ENCODE measurements at places on chromosomes 13 and 19.

GRCh38 chr13:20812890-20813289, 39.1 kb upstream of the EEF1AKMT1 start:
- DNase-seq, result no peak

GRCh38 chr13:109148243-109148642, 518.8 kb downstream of the MYO16 start:
- DNase-seq, result no peak

DNA sequence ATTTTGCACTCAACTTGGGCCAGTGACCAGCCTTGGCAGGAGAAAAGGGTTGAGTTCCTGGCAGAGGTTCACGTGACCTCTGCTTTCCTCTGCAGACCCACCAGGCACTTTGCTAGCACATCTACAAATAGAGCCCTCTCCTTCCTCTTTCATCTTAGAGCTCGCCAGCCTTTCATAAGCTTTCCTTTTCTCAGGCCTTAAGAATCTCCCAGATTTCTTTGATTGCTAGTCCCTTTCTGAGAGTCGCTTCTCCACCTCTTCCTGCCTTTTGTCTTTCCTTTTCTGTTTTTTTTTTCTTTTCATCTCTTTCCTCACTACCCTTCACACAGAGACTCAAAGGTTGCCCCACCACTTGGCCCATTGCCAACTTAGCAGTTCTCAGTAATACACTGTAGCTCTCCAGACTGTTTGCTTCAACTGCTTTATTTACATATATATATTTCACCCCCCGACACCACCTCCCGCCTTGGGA, 375.7 kb upstream of the SPRY2 start:
- DNase-seq, result no peak

DNA sequence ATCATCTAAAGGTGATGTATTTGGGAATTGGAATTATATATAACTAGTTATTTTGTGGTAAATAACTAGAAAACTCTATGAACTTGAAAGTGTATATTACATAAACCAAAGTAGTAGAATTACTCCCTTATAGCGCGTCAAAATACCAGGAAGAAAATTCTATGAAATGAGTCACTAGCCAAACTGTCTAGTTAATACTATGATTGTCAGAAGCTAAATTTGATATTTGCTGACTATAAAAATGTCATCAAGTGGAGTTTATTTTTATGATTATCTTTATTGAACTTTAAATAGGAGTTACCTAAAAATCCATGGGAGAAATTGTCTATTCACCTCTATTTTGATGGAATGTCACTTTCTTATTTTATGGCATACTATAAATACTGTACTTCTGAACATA, 100.6 kb downstream of the RNF17 start:
- no peak for DNase-seq

- no peak for DNase-seq
Observed at GRCh38 chr13:41611385-41611784, 154.0 kb downstream of the RGCC start.

DNA sequence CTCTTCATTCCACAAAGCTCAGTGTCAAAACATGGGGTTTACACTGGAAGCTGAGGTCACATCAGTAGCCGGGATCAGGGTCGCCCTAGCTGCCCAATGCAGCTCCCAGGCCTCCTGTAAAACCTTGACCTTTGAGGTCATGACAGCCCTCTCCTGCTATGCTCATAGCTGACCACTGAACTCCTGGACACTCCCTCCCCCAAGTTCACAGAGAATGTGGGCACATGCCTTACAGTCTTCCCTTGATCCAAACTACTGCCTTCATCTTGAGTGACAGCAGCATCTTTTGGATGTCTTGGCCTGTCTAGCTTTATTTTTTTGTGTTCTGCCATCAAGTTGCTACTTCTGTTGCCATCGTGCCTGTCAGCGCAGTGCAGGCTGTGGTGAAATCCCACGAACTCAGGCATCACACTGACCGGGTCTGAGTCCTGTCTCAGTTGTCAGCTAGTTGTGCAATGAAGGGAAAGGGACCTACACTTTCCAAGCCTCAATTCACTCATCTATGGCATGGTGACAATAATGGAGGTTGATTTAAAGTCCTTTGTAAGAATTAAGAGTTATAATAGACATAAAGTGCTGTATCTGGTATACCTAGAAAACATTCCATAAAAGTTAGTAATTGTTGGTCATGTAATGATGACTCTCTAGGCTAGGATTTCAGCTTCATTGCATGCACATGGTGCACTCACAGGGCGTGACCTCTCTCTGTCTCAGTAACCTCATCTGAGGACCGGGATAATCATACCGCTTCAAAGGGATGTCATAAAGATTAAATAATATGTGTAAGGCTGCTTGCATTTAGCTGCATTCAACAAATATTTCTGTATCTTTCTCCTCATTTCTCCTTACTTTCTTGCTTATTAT, 16.4 kb upstream of the ALOX5AP start:
- no peak for DNase-seq

DNA sequence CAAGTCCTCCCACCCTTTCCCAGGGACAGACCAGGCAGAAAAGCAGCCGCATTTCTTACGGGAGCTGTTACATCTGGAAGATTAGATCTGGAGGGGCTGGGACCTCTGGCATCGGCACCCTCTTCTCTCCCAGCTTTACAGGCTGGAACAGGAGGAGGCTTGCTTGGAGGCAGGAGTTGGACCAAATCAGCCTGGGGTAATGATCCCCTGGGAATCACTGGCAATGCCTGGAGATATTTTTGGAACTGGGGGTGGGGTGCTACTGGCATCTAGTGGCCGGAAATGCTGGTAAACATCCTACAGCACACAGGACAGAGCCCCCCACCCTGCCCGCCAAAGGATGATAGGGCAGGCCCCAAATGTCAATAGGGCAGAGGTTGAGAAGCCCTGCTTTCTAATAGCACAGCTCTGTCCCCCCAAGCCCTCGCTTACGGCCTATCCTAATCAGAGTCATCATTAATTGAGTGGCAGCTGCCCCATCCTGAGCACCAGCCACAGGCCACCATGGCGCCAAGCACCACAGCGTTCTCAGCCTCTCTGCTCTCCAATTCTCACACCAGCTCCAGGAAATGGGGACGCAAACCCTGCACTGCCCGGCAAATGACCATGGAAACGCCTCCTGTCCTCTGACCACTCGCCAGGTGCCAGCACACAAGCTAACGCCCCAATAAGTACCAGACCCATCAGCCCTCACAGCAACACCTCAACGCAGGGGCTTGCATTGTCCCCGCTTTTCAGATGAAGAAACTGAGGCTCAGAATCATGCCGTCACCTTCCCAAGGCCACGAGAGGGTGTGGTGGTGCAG, 20.6 kb downstream of the LRRC4B start:
- DNase-seq, result peak; percentile 14

DNA sequence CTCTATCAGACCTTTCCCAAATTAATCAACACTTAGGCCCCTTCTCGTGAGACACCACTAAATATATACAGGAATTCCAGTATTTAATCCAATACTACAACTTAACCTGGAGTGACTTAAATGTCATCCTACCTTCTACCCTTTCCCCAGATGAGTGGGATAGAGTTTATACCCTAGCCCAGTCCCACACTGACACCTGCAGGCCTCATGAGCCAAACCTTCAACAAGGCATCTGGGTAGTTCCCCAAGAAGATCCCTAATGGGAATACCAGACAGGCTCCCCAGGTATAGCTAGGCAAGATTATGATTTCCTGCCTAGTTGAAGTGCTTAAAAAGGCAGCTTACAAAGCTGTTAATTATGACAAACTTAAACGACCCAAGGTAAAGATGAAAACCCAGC, 15.9 kb downstream of the ZNF83 start:
- no peak for DNase-seq

- DNase-seq, result no peak
Observed at GRCh38 chr13:111370570-111371535, 50.4 kb downstream of the TEX29 start.

DNA sequence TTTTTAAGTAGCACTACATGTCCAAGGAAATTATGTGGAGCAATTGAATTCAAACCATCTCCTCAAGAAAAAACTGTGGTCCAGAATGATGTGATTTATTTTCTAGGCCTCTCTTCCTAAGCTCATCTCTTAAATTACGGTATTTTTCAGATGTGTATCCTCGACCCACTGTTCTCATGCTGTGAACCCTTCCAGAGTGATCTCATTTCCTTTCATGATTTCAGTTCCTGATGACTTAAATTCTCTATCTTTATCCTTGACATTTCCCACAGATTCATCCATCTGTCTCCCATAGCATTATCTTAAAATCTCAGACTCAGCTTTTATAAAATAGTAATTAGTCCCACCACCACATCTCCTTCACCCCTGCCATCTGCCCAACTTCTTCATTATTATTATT, 117.6 kb upstream of the SPRY2 start:
- DNase-seq, result no peak

DNA sequence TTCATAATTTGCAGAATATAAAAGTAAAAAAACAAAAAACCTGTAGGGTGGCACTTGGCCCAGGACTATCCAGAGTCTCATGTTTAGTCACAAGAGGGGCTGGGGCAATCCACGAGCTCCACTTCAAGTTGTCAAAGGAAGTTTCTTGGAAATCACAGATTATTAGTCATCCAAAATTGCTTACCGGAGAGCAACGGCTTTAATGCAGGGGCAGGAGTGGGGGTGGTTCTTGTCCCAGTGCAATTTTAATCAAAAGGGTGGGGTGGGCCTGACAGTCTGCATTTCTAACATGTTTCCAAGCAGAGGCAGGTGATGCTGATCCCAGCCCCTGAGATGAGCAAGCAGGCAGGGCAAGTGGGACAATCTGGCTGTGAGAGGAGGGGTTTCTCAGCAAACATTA, 233.9 kb downstream of the ABCC4 start:
- DNase-seq, result no peak

- no peak for DNase-seq
Observed at GRCh38 chr13:95570016-95570415, 17.5 kb downstream of the CLDN10 start.

- DNase-seq, result no peak
Observed at GRCh38 chr19:33438987-33439781, 65.7 kb downstream of the CEBPG start.

DNA sequence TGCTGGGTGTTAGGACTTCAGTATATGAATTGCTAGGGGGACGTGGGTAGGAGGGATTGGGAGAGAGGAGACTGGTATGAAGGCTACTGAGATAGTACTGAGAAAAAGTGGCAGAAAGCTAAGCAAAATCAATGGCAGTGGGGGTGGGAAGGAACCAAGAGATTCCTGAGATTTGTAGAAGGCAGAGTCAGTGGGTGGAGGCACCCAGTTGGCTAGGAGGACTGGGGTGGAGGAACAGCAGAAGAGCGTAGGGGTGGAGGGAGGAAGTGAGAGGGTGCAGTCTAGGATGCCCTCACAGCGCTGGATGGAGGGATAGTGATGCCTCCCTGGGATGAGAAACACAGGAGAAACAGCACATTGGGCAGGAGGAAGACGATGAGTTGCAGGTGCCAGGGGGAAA, 5.6 kb upstream of the MEDAG start:
- DNase-seq, result no peak

DNA sequence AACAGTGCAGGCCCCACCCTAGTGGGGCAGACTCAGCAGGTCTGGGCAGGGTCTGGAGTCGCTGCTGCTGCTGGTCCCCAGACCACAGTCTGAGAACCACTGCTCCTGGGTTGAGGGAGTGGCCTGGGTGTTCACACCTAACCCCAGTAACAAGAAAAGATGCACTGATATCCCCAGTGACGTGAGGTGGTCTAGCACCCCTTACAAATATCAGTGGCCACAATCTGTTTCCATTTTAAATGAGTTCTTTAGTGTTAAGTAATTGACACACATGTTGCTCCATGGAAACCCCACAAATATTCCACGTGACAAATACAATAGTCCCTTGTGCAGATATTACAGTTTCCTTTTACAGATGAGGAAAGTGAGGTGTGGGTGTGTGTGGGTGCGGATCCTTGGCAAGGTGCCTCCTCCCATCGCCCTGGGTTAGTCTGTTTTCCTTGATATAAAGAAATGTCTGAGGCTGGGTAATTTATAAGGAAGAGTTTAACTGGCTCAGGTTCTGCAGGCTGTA, 96.3 kb upstream of the GPR183 start:
- no peak for DNase-seq

- DNase-seq, result no peak
Observed at GRCh38 chr13:109939180-109939579, 152.8 kb upstream of the IRS2 start.

DNA sequence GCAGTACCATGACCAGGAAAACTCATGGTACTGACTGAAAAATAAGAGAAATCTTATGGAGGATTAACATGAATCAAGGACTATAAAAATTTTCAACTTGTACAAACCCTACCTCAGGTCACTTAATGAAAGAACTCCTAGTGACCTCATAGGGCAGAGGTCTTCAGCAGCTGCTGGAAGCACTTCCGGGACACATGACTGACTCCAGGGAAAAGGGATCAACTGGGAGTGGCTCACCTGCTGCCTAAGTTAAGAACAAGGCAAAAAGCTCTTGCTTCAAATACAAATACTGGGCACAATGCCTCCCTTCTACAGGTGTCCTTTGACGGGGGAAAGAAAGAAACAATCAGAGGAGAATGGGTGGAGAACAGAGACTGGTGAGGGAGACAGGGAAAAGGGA, 18.6 kb downstream of the DOCK9 start:
- DNase-seq, result no peak

- DNase-seq, result no peak
Observed at GRCh38 chr13:59991395-59991794, 172.3 kb downstream of the DIAPH3 start.

DNA sequence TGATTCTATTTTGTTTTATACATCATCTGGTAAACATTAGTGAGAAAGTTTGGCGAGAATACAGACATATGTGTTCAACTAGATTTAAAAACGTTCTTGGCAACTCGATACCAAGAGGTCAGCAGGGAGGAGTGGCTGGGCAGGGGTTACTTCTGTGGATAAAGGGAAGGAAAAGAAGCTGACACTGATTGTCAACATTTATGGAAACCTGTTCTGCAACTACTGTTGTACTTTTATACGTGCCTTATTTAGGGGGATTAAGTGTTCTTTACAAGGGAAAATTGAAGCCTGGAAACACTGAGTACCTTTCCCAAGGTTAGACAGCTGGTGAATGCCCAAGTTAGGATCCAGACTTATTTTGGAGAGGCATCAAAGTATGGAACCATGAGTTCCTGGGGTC, 65.0 kb downstream of the MTUS2 start:
- no peak for DNase-seq

DNA sequence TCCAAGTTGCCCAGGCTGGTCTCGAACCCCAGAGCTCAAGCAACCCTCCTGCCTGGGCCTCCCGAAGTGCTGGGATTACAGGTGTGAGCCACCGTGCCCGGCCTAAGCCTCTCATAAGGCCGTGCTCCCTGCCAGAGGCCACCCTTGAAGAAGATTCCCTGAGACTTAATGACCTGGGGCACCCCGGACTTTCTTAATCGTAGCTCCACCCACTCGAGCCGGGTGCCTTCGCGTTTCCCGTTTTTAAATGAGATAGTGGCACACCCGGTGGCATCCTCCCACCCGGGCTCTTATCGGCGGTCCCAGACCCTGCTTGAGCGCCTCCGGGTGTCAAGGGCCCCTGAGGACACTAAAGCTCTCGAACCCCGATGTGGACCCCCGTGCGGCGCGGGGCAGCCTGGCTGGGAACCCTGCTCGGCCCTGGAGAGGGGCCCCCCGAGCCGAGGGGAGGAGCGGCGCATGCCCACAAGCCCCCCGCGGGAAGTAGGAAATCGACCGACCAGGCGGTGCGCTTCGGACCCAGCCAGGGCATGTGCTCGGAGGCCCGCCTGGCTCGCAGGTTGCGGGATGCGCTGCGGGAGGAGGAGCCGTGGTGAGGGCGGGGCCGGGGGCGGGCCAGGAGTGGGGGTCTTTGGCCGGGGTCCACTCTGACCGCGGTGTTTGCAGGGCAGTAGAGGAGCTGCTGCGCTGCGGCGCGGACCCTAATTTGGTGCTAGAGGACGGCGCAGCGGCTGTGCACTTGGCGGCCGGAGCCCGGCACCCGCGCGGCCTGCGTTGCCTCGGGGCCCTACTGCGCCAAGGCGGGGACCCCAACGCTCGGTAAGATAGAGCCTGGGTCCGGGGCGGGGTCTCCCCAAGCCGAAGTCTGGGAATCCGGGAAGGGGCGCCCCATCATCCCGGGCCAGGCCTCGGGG, at the start of gene ANKLE1:
Gene ANKLE1, plus strand, starts transcription at position 511 of the 914 bp plus-strand sequence. Its CDS starts 20 bp downstream, at position 531.
- no peak for DNase-seq

Data from cerebellar nuclear complex (tissue), 1 donor.